Dermis microvascular lymphatic vessel endothelial cell (primary cell): ENCODE measurements at places on chromosomes 5 and 9. TPM values are rescaled to one million over a fixed set of nuclear protein-coding genes. Genes with fewer than 3 reads are reported as not detected.

DNA sequence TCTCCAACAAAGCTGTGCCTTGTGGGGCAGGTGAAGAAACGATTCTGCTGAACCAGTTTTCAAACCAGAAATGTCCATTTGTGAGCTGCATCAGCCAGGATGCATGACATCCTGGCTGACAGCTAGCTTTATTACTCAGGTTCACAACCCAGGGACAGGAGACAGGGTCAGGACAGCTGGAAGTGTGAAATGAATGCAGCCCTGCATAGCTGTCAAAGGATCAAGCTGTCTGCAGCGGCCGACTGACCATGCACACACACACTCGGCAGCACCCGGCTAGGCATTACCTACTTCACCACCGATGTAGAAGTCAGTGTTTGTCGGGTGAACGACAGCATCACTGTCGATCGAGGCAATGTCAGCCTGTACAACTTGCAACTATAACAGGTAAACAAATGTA is 48.5 kb downstream of the MACROH2A1 start:
- DNase-seq: no peak

- DNase-seq: no peak
Observed at GRCh38 chr9:90830977-90831376, 29.4 kb downstream of the SYK start.

The KCNN2 gene
- 1.8 and 3.4 TPM in 2 replicates for total RNA-seq

- no peak for DNase-seq
Observed at GRCh38 chr5:169566202-169566601, 17.4 kb upstream of the SPDL1 start.

The ACTBL2 gene
- not detected in 2 replicates for total RNA-seq

DNA sequence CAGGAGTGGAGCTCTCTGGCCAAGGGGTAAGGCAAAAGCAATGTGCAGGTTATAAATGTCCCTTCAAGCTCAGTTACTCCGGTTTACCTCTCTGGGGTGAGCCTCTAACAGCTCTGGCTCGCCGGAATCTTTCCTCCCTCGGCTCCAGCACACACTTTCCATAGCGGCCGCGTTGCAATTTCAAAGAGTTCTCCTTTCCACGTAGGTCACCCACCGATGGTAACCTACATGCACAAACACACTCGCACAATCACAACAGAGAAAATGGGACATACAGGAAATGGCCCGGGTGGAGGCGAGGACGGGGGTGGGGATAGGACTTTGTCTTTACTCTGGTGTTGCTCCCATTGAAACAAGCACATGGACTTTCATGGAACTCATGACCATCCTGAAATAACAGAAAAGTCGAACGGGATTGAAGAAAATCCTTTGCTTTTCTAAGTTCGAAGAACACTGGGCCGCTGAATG is 1.2 kb downstream of the LHFPL2 start:
- DNase-seq: peak; percentile 69

The PCDHA10 gene
- under 0.01 and 0.13 TPM in 2 replicates for total RNA-seq

The GPR151 gene
- not detected in 2 replicates for total RNA-seq

The GNA14 gene
- total RNA-seq: 4.1 and 72.2 TPM in 2 replicates

DNA sequence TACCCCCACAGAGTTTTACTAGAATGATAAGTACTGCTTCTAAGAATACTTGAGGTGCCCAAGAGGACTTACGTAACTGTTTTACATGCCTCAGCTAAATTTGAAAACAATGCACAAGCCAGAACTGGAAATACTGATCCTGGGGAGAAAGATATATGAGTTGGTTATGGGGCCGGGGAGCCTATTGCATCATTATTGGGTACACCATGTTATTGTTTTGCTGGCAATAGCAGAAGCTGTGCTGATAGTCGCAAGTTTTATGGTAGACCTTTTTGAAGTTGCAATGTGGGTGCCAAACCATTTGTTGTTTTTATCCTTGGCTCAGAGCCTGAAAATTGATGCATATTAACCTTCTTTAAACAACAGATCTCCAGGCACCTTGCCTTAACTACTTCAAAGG is 108.4 kb upstream of the DHFR start:
- no peak for DNase-seq

- DNase-seq: peak; percentile 74
Observed at GRCh38 chr9:77457916-77458592, 190.1 kb downstream of the GNA14 start.

DNA sequence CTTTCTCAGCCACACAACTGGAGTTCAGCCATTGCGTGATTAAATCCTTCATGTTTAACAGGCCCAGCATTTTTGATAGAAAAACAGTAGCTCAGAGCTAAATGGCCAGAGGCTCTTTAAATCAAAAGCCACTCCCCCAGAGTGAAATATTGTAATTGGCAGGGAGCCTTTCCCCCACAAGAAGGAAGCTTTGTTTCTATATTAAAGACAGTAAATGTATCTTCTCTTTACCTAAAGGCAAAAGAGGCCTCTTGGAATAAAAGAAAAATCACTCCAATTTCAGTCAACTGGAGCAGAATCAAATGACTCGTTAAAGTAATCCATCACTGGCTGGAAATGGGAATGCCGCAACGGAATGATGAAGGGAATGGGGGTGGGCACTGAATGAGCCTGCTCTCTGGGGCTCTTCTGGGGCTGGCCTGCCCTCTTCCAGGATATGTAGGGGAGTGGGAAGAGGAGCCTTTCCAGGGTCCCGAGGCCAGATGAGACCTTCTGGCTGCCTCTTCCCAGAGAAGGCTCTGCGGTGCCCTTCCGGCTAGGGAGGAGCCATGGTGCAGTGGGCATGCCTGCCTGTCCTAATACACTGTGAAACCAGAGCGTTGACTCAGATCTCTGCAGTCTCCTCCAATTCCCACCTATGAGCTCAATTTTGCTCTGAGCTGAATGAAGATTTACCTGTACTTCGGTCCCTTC is 45.2 kb downstream of the ANKDD1B start:
- peak; percentile 56 for DNase-seq

The DNAJC21 gene
- 15.5 and 16.6 TPM in 2 replicates for total RNA-seq

- no peak for DNase-seq
Observed at GRCh38 chr5:179870952-179871351, 12.3 kb upstream of the MRNIP start.

The LVRN gene
- total RNA-seq: 0.13 and 0.25 TPM in 2 replicates

The IL5 gene
- total RNA-seq: not detected in 2 replicates

GRCh38 chr5:142821733-142822487 is 51.7 kb downstream of the ARHGAP26 start:
- no peak for DNase-seq

DNA sequence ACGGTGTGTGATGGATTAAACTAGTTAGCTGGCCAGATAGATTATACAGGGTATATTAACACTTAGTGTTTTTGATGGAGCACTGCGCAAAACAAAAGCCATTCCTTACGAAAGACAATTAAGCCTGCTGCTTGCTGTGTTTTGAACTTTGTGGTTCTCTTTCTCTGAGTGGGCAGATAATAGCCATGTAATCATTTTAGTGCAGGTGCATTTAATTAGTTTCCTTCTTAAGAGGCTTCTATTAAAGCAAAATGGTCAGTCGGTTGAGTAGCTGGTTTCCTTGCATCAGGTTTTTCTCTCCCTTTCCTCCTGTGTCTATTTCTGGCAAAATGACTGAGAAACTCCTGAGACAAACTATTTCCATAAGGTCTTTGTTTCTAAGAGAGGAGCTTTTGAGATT is 512.5 kb downstream of the DMAC1 start:
- DNase-seq: no peak

GRCh38 chr5:65819905-65820240 is 97.9 kb downstream of the NLN start:
- no peak for DNase-seq

The PRRC1 gene
- 32.3 and 45.3 TPM in 2 replicates for total RNA-seq

DNA sequence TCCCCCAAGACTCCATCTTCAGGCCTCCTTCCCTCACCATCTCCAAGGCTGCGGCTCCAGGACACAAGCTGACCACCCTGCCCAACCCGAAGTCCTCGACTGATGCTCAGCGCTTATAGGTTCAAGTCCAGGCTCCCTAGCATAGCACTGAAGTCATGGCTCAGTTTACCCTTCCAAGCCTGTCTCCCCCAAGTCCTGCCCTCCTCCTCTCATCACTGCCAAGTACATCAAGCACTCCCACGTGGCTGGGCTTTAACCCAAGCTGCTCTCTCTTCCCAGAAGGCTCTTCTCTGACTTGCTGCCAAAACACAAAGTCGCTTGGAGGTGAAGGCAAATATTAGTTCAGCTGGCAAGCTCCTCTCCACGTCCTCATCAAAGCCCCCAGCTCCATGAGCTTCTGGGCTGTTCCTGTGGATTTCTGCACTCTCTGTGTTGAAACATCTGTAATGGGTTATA is 22.1 kb upstream of the MARCHF6 start:
- DNase-seq: no peak

The PCDHGB2 gene
- total RNA-seq: 0.64 and 1.9 TPM in 2 replicates

- DNase-seq: no peak
Observed at GRCh38 chr5:18027241-18027867, 393.1 kb downstream of the TAF11L14 start.

DNA sequence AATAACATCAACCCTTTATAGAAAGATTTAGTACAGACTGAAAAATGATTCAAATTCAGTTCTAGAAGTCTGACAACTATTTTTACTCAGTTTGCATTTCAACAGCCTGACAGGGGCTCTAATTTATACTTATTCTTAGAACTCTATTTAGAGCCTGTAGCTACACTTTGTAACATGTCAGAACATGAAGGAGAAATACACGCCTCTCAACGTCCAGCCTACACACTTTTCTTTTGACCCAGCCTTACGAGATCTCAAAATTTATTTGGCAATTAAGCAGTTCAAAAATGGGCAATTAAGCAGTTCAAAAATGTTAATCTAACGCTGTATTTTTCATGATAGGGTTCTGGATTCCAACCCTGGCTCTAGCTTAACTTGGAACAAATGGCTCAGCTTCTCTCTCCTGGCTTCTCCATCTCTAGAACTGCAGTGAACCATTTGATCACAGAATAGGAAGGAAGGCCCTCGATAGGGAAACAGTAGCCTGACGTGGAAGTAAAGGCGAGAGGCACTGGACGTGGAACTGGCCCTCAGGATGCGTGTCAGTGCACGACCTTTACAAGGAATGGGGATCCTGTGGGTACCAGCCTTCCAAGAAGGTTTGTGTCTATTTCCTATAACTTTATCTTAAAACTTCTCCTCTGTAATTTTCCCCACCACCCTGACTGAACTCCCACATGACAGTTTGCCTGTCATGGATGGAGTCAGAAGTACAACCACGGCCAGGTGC is 66.4 kb downstream of the PRRT1B start:
- DNase-seq: no peak
